Suprapubic skin (tissue), 4 donors: ENCODE measurements at places on chromosomes 13 and 19.

- no peak for DNase-seq
Observed at GRCh38 chr13:43305416-43305815, 282.0 kb downstream of the DNAJC15 start.

- peak; percentile 87 for DNase-seq
Observed at GRCh38 chr13:113928685-113929627, 44.9 kb downstream of the C13orf46 start.

DNA sequence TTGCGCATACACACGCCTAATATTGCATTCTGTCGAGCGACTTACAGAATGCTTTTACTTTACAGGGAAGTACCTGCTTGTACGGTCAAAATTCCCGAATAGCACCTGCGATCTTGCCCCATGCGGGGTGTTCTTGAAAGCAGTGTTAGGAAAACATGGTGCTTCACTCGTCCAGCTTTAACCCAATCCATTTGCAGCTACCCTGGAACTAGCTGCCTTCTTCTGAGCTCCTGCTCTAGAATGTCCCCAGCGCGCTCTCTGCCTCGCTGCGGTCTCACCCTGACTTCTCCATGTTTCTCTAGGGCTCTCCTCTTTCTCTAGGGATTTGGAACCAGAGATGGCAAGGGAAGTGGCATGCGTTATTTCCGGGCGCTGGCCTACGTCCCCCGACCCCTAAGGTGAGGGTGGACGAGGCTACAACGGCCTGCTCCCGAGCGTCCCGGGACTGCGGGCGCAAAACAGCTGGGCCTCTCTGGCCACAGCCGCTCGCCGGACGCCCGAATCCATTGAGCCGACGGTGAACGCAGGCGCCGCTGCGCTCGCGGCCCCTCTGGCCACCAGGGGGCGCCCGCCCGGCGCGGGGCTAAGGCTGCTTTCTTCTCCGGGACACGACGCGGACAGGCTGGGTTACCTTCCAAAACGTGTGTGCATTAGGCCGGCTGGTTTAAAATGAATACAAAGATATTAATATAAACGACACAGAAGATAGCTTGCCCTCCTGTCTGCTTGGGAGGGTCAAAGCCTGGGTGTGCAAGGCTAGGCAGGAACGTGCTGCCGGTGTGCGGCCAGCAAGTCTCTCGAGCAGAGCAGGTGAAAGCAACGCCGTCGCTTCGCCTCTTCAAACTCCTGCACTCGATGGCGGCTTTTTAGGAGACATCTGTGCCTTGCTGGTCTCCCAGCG is 1.8 kb upstream of the SPRY2 start:
- DNase-seq: peak; percentile 88

DNA sequence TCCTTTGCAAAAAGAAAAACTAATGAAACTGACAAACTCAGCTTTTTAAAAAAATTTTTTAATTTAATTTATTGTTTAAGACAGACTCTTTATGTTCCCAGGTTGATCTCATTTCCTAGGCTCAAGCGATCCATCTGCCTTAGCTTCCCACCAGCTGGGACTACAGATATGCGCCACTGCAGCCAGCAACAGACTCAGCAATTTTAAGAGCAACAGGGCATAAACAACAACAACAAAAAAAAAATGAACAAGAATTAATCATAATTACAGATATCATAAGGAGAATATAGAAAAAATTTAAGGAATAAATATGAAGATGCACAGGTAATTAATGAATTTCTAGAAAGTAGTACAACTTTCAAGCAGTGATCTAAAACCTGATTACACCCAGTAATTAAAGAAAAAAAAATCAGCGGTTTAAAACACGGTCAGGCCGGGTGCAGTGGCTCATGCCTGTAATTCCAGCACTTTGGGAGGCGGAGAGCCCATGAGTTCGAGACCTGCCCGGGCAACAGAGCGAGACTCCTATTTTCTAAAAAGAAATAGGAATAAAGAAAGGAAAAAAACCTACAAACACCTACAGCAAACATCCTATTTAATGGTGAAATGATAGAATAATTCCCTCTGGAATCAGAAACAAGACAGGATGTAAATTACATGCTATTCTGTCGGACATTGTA is 1.4 kb downstream of the ZNF699 start:
- DNase-seq: no peak

GRCh38 chr13:99469041-99469440 is 32.2 kb upstream of the TM9SF2 start:
- DNase-seq: no peak
